G401 (cell line): ENCODE measurements at places on chromosomes 12 and 14. TPM values are rescaled to one million over a fixed set of nuclear protein-coding genes. Genes with fewer than 3 reads are reported as not detected.

Gene EMC9
- 33.6 and 45.0 TPM in 2 replicates for total RNA-seq

Gene TAS2R31
- 0.14 and 0.43 TPM in 2 replicates for total RNA-seq

Gene RITA1
- total RNA-seq, result 63.7 and 69.2 TPM in 2 replicates

Gene EXOC3L4
- total RNA-seq, result 0.86 and 1.6 TPM in 2 replicates

Gene CAPZA3
- total RNA-seq, result not detected in 2 replicates

Gene BMP4
- total RNA-seq, result 461 and 546 TPM in 2 replicates

Gene LALBA
- total RNA-seq, result not detected in 2 replicates

Gene PMEL
- total RNA-seq, result 22.2 and 27.9 TPM in 2 replicates

Gene OS9
- 106 and 134 TPM in 2 replicates for total RNA-seq

Gene TSPAN31
- total RNA-seq, result 30.5 and 46.9 TPM in 2 replicates

Gene CINP
- total RNA-seq, result 70.8 and 73.9 TPM in 2 replicates

Gene SDSL
- 18.5 and 32.0 TPM in 2 replicates for total RNA-seq

Gene PLD4
- not detected in 2 replicates for total RNA-seq

Gene CCDC198
- not detected in 2 replicates for total RNA-seq

Gene CLMN
- not detected in 2 replicates for total RNA-seq

Gene NTF3
- total RNA-seq, result not detected in 2 replicates

Gene SRRM4
- not detected in 2 replicates for total RNA-seq

Gene TTC5
- 17.0 and 27.0 TPM in 2 replicates for total RNA-seq

Gene CISTR
- not detected in 2 replicates for total RNA-seq

Gene IRAK3
- total RNA-seq, result not detected in 2 replicates

Gene SERPINA10
- not detected in 2 replicates for total RNA-seq

Gene C12orf54
- total RNA-seq, result not detected in 2 replicates

Gene RNASE4
- total RNA-seq, result 2.2 and 3.2 TPM in 2 replicates

Gene GOLT1B
- 19.3 and 21.4 TPM in 2 replicates for total RNA-seq

Gene CRIP1
- 8.6 TPM in 1 of 2 replicates, not detected in the other for total RNA-seq

Gene MYF5
- total RNA-seq, result not detected in 2 replicates

Gene PGF
- 1.8 and 3.9 TPM in 2 replicates for total RNA-seq

Gene FAM222A
- 4.0 and 9.0 TPM in 2 replicates for total RNA-seq

Gene TAMALIN
- total RNA-seq, result 33.3 and 78.2 TPM in 2 replicates

Gene GAS2L3
- total RNA-seq, result 11.7 and 14.4 TPM in 2 replicates

Gene ARL1
- 53.4 and 92.6 TPM in 2 replicates for total RNA-seq

Gene OR4E1
- total RNA-seq, result not detected in 2 replicates

Gene SCYL2
- 7.1 and 10.9 TPM in 2 replicates for total RNA-seq

Gene ZDHHC22
- total RNA-seq, result 0.25 TPM in 1 of 2 replicates, not detected in the other

Gene CCDC196
- total RNA-seq, result not detected in 2 replicates

Gene ANKRD33
- not detected in 2 replicates for total RNA-seq

Gene SSTR1
- total RNA-seq, result not detected in 2 replicates

Gene NEUROD4
- total RNA-seq, result not detected in 2 replicates

Gene SPX
- 0.47 and 4.2 TPM in 2 replicates for total RNA-seq

Gene KCNK13
- not detected in 2 replicates for total RNA-seq

Gene P2RX4
- 20.7 and 48.2 TPM in 2 replicates for total RNA-seq

Gene GPR135
- total RNA-seq, result 0.06 and 0.71 TPM in 2 replicates

Gene CNOT2
- 114 and 162 TPM in 2 replicates for total RNA-seq

Gene CCDC184
- total RNA-seq, result 0.03 and 0.06 TPM in 2 replicates

Gene CLEC9A
- total RNA-seq, result not detected in 2 replicates

Gene LTBP2
- total RNA-seq, result 30.0 and 33.4 TPM in 2 replicates

Gene NRXN3
- not detected in 2 replicates for total RNA-seq

Gene PLBD1
- total RNA-seq, result not detected in 2 replicates

Gene GPR132
- 0.43 TPM in 1 of 2 replicates, not detected in the other for total RNA-seq
